ENCODE measurements at places on chromosomes 5 and 9. TPM values are rescaled to one million over a fixed set of nuclear protein-coding genes. Genes with fewer than 3 reads are reported as not detected.

DNA sequence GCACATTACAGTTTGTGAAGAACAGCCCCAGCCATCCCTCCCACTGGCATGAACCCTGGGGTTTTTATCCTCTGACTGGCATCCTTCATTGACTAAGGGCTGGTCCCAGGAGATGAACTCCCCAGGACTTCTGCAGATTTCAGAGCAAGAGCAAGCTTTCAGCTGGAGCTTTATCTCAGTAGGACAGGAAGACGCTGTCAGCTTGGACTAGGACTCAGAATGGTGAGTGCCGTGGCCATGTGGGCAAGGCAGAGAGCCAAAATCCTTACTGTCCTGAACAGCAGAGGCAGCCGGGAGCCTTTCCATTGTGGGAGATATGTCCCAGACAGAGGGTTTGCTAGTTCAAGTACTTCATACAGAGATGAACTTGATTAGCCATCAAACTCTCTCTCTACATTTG, 3.2 kb upstream of the ACOT12 start:
- DNase-seq = no peak

GRCh38 chr5:174522480-174523260, 201.7 kb upstream of the MSX2 start:
- no peak for DNase-seq

GRCh38 chr5:39424736-39425637, at the start of gene DAB2:
Gene DAB2, minus strand, starts transcription at chr5:39424980. Its CDS starts 30,660 bp downstream, at chr5:39394320.
- peak; percentile 54 for DNase-seq

- DNase-seq = peak; percentile 40
Observed at GRCh38 chr9:91714020-91714806, 235.8 kb downstream of the ROR2 start.

DNA sequence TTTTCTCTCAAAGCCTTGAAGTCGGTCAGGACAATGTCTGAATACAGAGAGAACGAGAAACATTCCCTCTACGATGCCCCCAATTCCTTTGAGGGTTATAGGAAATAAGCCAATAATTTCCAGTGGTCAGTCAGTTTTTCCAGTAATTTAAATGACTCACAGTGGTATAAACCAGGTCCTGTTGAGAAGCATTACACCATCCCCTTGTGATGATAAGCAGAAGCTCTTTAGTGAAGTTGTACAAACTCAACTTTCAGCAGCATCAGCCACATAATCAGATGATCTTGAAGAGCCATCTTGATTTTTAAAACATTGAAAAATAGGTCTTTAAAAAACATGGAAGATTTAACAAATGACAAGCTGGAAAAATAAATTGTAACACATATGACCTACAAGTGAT, 173.9 kb upstream of the ZNF462 start:
- DNase-seq = no peak

- DNase-seq = no peak
Observed at GRCh38 chr5:110441035-110441434, 285.4 kb downstream of the TMEM232 start.

DNA sequence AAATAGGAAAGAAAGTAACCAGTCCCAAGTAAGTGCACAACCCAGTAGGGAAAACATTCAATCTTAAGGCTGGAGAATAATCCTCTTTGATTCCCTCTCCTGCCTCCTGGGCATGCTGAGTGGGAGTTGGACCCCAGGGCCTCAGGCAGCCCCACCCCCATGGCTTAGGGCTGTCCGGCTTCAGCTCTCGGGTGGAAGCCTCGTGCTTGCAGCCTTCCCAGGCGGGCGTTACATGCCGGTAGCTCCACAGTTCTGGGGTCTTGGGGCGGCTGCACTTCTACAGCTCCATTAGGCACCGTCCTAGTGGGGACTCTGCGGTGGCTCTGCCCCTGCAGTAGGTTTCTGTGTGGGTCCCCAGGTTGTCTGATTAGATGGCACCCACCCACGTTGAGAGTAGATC, 10.1 kb downstream of the GLIPR2 start:
- no peak for DNase-seq

DNA sequence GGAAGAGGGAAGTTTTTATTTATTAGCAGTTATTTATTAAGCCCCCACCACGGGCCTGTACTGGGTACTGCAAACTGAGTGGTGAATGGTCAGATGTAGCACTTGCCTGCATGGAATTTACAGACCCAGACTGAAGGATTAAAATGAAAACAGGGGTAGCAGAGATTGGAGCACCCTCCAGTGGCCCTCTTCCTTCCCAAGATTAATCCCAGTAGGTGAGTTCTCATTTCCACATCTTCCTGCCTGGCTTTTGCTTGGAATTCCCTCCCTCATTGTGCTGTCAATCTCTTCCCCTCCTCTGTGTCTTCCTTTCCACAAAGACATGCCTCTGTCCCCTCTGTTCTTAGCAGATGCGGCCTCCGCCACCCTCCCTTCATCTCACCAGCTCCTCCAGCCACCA, 39.2 kb downstream of the MVB12B start:
- no peak for DNase-seq

DNA sequence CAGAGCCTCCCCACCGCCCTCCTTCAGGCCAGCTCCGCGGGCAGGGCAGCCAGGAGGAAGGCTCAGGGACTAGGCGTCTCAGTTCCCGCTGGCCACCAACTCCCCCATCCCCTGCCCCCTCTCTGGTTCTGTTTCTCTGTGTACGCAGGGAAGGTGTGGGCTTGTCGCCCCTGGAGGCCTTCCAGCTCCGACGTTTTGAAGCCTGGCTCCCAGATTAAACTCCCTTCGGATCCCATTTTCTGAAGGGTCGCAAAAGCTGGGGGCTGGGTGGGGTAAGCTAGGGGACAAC, 346 bp downstream of the ATOX1 start:
- no peak for DNase-seq

DNA sequence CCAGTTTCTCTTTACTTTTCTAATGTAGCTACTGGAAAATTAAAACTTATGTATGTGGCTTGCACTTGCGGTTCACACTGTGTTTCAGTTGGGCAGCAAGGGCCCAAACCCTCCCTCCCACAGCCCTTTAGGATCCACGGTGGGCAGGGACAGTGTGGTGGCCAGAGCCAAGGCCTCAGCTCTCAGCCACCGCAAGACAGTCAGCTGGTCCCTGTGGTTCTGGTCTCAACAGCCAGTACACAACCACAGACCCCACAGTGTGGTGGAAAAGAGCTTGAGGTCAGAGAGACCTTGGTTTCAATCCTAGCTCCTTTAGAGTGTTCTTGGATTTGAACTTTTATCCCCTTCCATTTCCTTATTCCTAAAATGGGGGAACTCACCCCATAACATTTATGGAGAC, 153.0 kb upstream of the SMIM23 start:
- DNase-seq = no peak

- DNase-seq = no peak
Observed at GRCh38 chr9:12544700-12545099, 148.5 kb upstream of the TYRP1 start.

- DNase-seq = no peak
Observed at GRCh38 chr5:132258102-132259068, 889 bp downstream of the PDLIM4 start.

- no peak for DNase-seq
Observed at GRCh38 chr5:32155211-32155610, 18.9 kb downstream of the GOLPH3 start.

- peak; percentile 76 for DNase-seq
Observed at GRCh38 chr9:34375901-34376595, 650 bp downstream of the MYORG start.

GRCh38 chr9:89669361-89669842, 64.6 kb downstream of the GADD45G start:
- no peak for DNase-seq

DNA sequence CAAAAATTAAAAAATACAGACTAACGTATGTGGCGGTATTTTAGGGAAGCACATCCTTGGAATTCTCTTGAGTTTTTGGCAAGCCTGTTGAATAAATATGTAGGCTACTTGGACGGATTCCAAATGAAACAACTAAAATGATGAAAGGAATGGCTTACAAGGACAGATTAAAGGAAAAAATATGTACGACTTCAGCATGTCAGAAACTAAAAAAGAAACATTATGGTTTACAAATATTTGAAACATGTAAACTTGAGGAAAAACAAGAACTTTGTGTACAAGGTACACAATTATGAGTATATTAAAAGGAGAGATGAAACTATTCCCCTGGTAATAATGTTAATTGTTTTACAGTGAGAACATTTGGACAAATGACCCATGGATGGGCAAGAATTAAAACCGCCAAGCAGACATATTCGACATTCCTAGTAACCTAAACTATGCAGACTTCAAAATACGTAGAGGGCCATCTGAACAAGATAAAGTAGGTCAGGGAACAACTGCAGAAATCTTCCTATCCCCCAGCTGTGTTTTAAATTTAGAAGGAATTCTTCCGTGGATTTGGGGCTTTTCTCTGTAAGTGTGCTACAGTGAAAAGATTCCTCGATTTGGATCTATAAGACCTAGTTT, 12.5 kb downstream of the EDIL3 start:
- no peak for DNase-seq

- DNase-seq = no peak
Observed at GRCh38 chr5:36624277-36624676, 17.9 kb downstream of the SLC1A3 start.

DNA sequence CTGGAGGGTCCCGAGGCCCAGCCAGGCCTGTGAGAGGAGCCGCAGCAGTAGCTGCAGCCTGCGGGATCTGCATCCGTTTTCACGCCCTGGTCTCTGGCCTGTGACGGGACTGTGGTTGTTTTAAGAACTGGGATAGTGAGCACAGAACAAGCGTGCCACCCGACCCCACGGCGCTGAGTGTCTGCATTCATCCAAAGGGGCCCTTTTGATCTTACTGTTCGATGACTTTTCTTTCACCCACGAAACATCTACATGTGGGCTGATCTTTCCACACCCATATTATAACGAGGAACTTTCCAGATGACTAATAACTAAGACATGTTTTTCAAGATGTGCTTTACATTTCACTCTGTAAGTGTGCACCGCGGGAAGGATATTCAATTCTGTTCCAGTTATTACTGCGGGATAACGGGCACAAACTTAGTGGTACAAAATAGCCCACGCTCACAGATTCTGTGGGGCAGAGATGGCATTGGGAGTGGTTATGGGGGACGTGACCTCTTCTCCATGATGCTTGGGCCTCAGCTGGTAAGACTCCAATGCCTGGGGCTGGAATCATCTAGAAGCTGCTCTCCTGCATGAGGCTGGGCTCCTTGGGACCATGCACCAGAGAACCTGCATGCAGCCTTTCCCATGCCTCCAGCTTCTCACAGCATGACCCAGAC, 165.0 kb downstream of the SYK start:
- DNase-seq = no peak

DNA sequence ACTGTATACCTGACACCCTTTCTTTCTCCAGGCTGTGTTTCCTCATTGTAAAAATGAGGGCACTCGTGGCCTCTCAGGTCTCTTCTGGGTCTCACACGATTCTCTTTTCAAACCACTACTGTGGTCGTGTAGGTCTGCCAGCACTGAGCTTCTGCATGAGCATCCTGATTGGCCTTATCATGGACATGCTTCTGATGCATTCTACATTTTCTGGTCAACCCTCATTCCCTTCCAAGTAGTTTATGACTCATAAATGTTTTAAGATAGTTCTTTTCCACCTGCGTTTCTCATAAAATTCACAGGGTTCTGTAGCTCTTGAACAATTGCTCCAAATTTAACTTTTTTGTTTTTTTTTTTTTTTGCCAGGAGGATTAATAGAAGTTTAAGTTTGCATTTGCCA, 294.8 kb downstream of the KCTD16 start:
- DNase-seq = no peak

DNA sequence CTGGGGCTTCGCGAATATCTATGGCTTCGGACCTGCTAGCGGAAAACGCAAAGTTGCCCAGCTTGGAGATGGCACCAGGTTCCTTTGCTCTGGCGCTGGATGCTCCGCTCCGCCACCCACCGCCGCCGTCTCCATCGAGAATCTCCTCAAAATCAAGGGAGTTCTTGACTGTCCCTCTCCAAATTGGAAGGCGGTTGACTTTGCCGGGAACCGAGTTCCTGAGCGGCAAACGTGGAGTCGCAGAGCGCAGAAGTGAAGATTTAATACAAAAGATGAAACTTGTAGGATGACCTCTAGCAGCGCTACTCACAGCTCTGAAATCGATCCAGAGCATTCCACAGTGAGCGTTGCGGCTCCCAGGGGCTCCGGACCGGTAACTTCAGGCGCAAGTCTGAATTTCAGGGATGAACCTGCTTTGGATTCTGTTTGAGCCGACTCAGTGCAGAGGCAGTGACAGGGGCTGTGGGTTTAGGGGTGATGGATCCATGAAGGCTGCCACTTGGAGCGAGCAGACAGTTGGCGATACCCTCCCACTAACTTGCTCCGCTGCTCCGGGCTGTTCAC, 1641.5 kb upstream of the C9orf72 start:
- DNase-seq = no peak

DNA sequence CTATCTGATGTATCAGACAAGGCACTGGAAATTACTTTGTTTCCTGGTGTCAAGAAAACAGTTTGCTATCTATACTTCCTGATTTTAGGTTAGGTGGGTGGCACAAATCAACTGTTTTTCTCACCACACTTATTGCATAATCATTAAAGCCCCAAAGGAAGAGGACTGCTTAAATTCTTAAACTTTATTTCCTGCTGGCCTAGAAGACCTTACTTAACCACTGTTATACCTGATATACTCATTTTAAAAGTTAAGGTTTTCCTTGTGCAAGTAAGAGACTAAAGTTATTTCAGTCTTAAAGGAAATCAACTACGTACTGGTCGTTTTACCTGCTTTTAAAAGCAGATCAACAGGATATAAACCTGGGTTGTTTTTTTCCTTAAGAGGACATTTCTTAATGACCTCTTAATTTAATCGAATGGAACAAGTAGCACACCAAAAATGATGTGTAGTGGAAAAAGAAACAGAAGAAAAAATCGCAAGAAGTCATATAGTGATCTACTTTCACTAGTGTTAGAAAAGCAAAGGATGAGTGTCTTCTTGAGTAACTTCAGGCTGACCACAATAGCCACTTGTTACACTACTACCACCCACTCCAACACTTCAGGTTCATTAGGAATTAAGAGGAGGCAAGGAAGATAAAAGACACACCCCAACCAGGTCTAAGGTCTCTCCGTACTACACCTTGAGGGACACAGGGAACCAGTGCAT, 974 bp downstream of the CLINT1 start:
- peak; percentile 46 for DNase-seq

GRCh38 chr5:59445741-59446140, 447.8 kb downstream of the PDE4D start:
- no peak for DNase-seq

The AFAP1L1 gene
- total RNA-seq = not detected

The CDX1 gene
- not detected for total RNA-seq

The CCNO gene
- not detected for total RNA-seq

The GMCL2 gene
- total RNA-seq = not detected
